ENCODE measurements at places on chromosomes 3 and 15. TPM values are rescaled to one million over a fixed set of nuclear protein-coding genes. Genes with fewer than 3 reads are reported as not detected.

DNA sequence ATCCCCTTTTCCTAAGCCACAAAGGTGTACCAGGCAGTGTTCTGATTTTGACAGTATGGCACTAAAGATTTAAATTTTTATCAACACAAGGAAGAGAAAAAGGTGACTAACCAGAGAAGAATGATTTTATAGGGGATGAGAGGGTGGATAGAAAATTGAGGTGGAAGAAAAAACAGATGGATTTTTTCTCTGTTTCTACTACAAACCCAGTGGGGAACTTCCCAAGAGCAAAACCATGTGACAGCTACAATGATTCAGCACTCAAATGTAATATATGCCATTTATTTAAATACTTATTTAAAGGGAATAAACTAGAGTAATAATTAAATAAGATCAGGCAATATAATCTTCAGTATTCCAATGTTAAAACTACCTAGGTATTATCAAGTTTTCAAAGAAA is 11.1 kb downstream of the DCUN1D1 start:
- H3K4me1 ChIP-seq = peaks cover 61% of the 10 kb centered on the region
- H3K27me3 ChIP-seq = no peaks in the 10 kb centered on the region
- DNase-seq = no peak
- no peak overlapping the region for H3K4me3 ChIP-seq

The SAXO2 gene
- total RNA-seq = 14.3 TPM

- no peak for DNase-seq
- H3K27me3 ChIP-seq = no peaks in the 10 kb centered on the region
- H3K4me1 ChIP-seq = no peaks in the 10 kb centered on the region
- no peak overlapping the region for H3K4me3 ChIP-seq
- H3K36me3 ChIP-seq = no peaks in the 10 kb centered on the region
- no peak overlapping the region for H3K27ac ChIP-seq
Measured at GRCh38 chr3:55169161-55169560, 241.3 kb upstream of the LRTM1 start.

DNA sequence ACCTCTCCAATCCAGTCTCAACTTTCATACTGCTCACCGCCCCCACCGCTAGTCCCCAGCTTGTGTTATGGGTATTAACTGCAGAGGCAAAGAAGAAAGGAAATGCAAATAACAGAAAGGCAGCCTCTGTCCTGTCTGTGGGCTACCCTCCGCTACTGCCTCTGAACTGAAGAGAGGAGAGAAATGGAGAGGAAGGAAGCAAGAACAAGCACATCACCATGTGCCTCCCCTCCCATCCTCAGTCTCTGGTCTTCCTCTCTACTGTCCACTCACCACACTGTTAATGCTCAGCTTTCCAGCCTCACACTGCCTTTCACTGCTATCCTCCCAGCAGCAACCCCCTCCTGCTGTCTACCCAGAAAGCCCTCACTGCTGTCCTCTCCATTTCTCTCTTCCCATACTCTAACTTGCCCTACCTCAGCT is 139.0 kb upstream of the SLC2A2 start:
- DNase-seq = no peak
- no peak overlapping the region for H3K4me3 ChIP-seq
- H3K36me3 ChIP-seq = peaks cover 64% of the 10 kb centered on the region

- H3K4me1 ChIP-seq = no peaks in the 10 kb centered on the region
- DNase-seq = no peak
- H3K27ac ChIP-seq = no peak overlapping the region
- H3K36me3 ChIP-seq = no peaks in the 10 kb centered on the region
- H3K4me3 ChIP-seq = no peak overlapping the region
- H3K27me3 ChIP-seq = peaks cover 16% of the 10 kb centered on the region
Measured at GRCh38 chr15:79265167-79265566, 17.4 kb upstream of the ANKRD34C start.

The DPPA2 gene
- total RNA-seq = not detected

GRCh38 chr15:52368402-52368801 is 72.8 kb upstream of the MYO5C start:
- no peak overlapping the region for H3K4me3 ChIP-seq
- DNase-seq = no peak
- no peaks in the 10 kb centered on the region for H3K4me1 ChIP-seq

DNA sequence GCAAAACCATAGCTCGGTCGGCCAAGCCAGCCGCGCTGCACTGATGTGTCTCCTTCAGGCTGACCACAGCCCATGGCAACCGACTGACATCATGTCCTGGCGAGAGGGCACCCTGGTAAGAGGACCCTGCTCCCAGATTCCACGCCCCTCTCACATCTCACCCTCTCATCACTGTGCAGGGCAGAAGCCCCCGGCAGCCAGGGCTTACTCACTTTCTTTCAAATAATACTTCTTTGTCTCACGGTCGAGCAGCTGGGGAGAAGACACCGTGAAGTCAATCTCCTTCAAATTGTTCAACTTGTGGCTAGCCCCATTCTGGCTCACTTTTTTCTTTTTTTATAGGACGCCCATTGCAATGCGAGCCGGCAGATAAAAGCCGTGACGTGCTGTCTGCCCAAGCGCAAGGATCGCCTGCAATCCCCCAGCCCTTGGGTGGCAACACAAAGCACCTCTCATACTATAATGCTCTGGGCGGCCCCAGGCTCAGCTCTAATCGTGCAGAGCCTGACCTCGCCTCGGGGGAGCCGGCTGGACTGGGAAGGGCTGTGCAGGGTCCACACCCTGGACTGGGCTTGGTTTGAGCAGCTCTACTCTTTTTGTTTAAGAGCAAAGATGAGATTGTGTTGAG is 33.6 kb downstream of the VGLL4 start:
- H3K27ac ChIP-seq = no peak overlapping the region
- H3K4me1 ChIP-seq = peaks cover 23% of the 10 kb centered on the region
- no peaks in the 10 kb centered on the region for H3K27me3 ChIP-seq
- no peak overlapping the region for H3K4me3 ChIP-seq
- no peak for DNase-seq
- H3K36me3 ChIP-seq = peaks cover 20% of the 10 kb centered on the region

The EPB42 gene
- not detected for total RNA-seq

- DNase-seq = no peak
- no peaks in the 10 kb centered on the region for H3K36me3 ChIP-seq
- no peaks in the 10 kb centered on the region for H3K27me3 ChIP-seq
Measured at GRCh38 chr3:147977001-147977400, 567.8 kb downstream of the ZIC1 start.

The NOX5 gene
- not detected for total RNA-seq
